ENCODE measurements at places on chromosomes 7 and 10.
A peak's percentile ranks its signal among the peaks of the same experiment; 100 is the strongest.

- DNase-seq: no peak
These were observed 13.4 kb upstream of the SH2D4B start for GRCh38 chr10:80524190-80524909.

- DNase-seq: no peak
These were observed 106.7 kb upstream of the CAV2 start for GRCh38 chr7:116392806-116393205.

DNA sequence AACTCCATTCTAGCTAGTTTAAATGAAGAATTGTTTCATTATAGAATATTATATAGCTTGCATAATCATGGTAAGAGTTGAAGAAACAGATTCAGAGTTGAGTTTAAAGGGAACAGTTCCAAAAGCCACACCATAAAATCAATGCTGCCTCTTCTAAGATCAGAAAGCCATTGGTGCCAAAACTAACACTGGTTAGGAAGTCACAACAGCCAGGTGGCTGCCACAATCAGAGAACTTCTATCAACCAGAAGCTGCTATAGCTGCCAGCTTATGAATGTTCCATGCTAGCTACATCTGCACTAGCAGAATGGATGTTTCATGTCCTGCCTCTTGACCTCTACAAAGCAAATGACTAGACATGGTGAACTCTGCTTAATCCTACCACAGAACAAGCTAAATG, 583.1 kb upstream of the LRRN3 start:
- no peak for DNase-seq

- DNase-seq: peak; percentile 5
These were observed 10.1 kb downstream of the OTUD1 start for GRCh38 chr10:23448802-23449570.

DNA sequence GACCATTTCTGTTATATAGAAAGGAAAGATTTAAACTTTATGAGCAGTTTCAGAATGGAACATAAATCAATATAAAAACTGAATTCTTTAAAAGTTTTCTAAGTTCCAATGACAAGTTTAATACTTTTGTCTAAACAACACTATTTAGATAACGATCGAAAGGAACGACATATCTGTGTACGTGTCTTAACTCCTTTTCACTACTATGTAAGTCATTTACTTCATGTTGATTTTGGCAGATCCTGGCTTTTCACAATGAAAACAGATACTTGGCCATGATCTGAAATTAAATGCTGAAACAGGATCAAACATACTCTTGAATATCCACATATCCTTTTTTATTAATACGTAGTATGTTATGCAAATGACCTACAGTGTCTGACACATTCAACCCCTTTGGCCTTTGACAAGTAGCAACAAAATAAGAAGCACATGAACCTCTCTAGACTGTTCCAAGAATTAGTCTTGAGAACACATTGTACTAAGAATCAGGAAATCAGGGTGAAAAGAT, 41.9 kb downstream of the RNLS start:
- no peak for DNase-seq

Data from central memory CD4-positive, alpha-beta T cell (primary cell).